ENCODE measurements at places on chromosomes 12 and 14.

DNA sequence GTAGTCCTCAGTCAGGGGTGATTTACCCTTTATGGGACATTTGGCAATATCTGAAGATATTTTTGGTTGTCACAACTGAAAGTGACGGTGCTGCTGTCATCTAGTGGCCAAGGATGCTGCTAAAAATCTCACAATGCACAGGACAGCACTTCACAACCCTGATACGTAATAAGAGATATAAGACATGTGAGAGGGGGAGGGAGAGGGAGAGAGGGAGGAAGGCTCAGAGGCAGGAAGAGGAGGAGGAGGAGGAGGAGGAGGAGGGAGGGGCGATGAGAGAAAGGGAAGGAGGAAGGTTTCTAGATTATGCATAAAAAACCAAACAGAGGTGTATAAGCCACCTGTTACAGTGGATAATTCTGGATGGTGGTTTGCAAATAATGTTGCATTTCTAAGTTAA lies 14.3 kb downstream of the MYL2 start:
- no peak for DNase-seq

- DNase-seq, result no peak
Measured at GRCh38 chr12:69433653-69434052, 36.5 kb upstream of the FRS2 start.

GRCh38 chr12:125194163-125194773 lies 129.0 kb downstream of the AACS start:
- no peak for DNase-seq

- no peak for DNase-seq
Measured at GRCh38 chr14:64303471-64303917, 9.3 kb upstream of the ESR2 start.

DNA sequence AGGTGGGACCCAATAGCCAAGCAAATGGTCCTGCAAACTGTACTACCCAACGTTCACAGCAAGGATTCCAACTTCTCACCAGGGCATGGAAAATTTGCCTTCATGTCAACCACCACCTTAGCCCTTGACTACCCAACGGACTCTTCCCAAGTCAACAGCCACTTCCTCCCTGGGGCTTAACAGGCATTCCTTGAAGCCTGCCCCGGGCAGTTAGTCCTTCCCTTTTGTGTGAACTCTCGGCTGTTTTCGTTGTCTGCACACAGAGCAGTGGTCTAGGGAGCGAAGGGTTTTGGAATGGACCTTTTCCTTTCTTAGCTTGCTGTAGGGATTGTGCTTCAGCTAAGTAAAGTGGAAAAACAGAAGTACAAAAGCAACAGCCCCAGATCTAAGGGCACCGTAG lies 35.2 kb upstream of the TCL1B start:
- no peak for DNase-seq
